ENCODE measurements at places on chromosomes 11 and 22. TPM values are rescaled to one million over a fixed set of nuclear protein-coding genes. Genes with fewer than 3 reads are reported as not detected.

Gene OR8I2
- total RNA-seq: not detected

Gene OR8G5
- total RNA-seq: not detected

Gene FGF3
- total RNA-seq: not detected

Gene LTBP3
- total RNA-seq: 25.3 TPM

Gene HEPN1
- not detected for total RNA-seq

Gene MGAT3
- 41.5 TPM for total RNA-seq

Gene C11orf86
- not detected for total RNA-seq

Gene MDK
- 0.78 TPM for total RNA-seq

Gene NTM
- total RNA-seq: not detected

Gene MRGPRE
- not detected for total RNA-seq

Gene PHF21B
- total RNA-seq: not detected

Gene BCO2
- 1.4 TPM for total RNA-seq

Gene GSTT2B
- total RNA-seq: not detected

Gene TUBA8
- 2.4 TPM for total RNA-seq

Gene TSKU
- not detected for total RNA-seq

Gene MUC15
- not detected for total RNA-seq

Gene MFNG
- 86.1 TPM for total RNA-seq

Gene ROBO4
- total RNA-seq: not detected

Gene OR10D3
- total RNA-seq: not detected

Gene SAC3D1
- 3.8 TPM for total RNA-seq

Gene PTPN5
- total RNA-seq: not detected

Gene PGM2L1
- total RNA-seq: 3.5 TPM

Gene NXPE4
- total RNA-seq: not detected

Gene BTG4
- total RNA-seq: not detected

Gene PANX2
- 0.27 TPM for total RNA-seq

Gene OR52A1
- total RNA-seq: not detected

Gene EXPH5
- total RNA-seq: 0.27 TPM

Gene RCOR2
- total RNA-seq: not detected

Gene OLFML1
- total RNA-seq: not detected

Gene P2RX6
- total RNA-seq: 0.67 TPM

Gene CST6
- not detected for total RNA-seq

Gene TRPM5
- not detected for total RNA-seq

Gene GGTLC3
- total RNA-seq: not detected

Gene PPFIBP2
- total RNA-seq: 109 TPM

Gene PAMR1
- total RNA-seq: not detected

Gene UBE2L3
- 39.8 TPM for total RNA-seq

Gene BBOX1
- total RNA-seq: not detected

Gene IFITM10
- not detected for total RNA-seq

Gene OR4D5
- total RNA-seq: not detected

Gene MMP1
- total RNA-seq: not detected

Gene LDLRAD3
- total RNA-seq: not detected

Gene CRYBA4
- not detected for total RNA-seq

Gene LRRN4CL
- total RNA-seq: 0.17 TPM

Gene RBMXL2
- not detected for total RNA-seq

Gene OR52K1
- not detected for total RNA-seq

Gene LRRC75B
- 0.34 TPM for total RNA-seq

Gene ARHGAP20
- total RNA-seq: 0.11 TPM

Gene APOA1
- total RNA-seq: not detected

Gene UPK2
- not detected for total RNA-seq
